SK-N-SH (cell line): ENCODE measurements at places on chromosomes 5 and 9.

- no peak for DNase-seq
These were observed 249.6 kb downstream of the IRX1 start for GRCh38 chr5:3845230-3845629.

DNA sequence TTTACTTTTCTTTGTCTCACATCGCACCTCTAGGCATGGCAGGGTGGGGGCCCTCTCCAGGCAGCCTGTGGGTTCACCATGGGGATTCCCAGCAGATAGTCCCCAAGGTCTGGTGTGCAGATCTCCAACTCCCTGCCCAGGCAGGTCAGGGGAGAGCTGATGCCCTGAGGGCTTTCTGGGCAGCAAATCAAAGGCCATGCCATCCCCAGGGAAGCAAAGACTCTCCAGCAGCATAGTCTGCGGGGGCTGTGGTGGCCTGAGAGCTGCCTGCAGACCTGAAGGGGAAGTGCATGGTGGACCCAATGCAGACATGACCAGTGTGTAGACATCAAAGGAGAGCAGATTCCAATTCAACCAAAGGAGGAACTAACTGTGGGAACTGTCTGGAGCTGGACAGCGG, 7.7 kb downstream of the NEURL1B start:
- DNase-seq = no peak

DNA sequence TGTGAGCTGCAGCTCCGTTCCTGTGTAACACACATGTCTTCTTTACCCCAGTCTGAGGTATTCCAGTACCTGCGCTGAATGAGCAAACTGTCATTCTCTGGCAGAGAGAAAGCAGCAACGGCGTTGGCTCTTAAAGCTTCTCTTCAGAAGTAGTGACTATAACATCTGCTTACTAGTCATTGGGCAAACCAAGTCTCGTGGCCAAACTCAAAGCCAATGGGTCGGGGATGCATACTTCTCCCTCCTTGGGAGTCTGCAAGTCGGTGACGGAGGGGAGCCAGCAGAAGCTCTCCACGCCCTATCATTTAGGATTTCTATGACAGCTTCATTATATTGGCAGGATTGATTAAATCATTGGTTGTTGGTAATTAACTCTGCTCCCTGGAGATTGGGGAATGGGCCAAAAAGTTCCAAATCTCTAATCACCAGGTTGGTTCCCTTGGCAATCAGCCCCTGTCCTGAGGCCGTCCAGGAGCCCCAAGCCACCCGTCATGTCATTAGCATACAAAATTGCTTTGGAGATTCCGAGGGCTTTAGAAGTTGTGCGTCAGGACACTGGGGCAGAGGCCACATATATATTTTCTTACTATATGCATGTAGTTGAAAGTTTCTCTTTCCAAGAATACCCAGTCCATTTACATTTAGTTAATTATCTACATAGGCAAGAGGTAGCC, 44.9 kb downstream of the ZNF354A start:
- DNase-seq = no peak

- DNase-seq = no peak
These were observed 146.7 kb downstream of the ACTL7B start for GRCh38 chr9:108709126-108709525.

DNA sequence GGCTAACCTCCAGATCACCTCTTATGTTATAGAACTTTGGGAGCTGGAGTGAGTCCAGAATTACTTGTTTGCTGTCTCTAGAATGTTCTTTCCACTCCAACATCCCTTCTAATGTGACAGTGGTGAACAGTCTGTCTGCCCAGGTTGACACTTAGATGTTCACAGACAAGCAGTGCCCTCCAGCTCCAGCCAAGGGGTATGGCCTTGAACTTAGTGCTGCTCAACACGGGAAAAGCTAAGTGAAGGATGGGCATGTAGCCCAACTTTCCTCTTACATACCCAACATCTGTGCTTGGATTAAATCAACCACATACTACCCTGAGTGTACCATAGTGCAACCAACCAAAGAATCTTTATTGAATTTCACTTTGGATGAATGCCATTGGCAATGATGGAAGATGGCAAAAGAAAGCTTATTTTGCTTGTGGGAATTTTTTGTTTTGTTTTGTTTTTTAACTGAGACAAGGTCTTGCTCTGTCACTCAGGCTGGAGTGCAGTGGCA, 201.2 kb downstream of the NXNL2 start:
- no peak for DNase-seq

DNA sequence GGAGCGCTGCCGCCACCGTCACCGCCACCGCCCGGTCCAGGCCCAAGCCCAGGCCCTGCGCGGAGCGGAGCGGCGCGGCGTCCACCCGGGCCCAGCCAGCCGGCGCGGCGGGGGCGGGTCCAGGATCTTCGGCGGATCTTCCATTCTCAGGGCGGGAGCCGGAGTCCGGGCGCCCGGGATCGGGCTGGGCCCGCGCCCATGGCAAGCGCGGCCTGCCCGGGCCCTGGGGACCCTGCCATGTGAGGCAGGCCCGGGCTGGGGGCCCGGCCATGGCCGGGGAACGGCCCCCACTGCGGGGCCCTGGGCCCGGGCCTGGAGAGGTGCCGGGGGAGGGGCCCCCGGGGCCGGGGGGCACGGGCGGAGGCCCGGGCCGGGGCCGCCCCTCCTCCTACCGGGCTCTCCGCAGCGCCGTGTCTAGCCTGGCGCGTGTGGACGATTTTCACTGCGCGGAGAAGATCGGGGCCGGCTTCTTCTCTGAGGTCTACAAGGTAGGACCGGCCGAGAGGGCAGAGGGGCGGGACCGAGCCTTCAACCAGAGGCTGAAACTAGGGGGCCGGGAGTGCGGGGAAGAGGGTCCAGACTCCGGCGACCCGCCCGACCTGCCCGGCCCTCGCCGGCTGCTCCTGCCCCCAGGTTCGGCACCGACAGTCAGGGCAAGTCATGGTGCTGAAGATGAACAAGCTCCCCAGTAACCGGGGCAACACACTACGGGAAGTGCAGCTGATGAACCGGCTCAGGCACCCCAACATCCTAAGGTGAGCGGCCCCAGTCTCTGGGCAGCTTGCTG, 482 bp downstream of the TESK1 start:
- peak; percentile 88 for DNase-seq

GRCh38 chr5:97888439-97888838, 705.4 kb upstream of the RIOK2 start:
- DNase-seq = no peak

- DNase-seq = no peak
These were observed 142.6 kb upstream of the LMX1B start for GRCh38 chr9:126471084-126471624.

GRCh38 chr9:38216572-38216971, 147.5 kb upstream of the SHB start:
- DNase-seq = no peak

GRCh38 chr9:129549139-129549538, 71.8 kb downstream of the C9orf50 start:
- no peak for DNase-seq

GRCh38 chr5:98749046-98749445, 24.4 kb upstream of the RGMB start:
- no peak for DNase-seq

DNA sequence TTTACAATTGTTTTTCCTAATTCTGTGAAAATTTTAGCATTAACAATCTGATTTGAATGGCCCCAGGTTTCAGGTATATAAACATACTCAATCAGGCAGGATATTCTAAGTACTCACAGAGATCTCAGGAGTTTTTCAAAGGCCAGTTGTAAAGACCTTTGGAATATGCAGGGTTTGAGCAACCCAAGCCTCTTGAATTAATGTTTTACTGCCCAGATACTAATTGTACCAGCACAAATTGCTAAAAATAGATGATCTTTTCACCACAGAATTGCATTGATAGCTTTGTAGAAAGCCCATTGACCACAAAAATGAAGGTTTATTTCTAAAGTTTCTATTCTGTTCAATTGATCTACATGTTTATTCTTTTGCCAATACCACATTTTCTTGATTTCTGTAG, 186.5 kb downstream of the OSTF1 start:
- no peak for DNase-seq

DNA sequence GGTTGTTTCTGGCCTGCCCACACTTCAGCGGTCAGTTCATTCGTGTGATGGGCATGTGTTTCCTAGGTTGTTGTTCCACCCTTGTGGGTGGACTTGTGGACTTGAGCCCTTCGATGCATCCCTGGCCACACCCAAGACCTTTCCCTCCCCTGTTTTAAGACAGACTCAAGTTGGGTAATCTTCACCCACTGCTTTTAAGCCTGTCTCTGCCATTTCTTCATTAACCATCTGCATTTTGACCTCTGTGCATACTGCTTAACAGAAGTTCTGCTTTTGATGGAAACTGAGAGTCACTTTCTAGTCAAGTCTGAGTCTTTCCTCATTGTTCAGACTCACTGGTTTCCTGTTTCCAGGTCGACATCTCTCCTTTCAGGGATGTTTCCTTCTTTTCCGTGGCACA, 233.7 kb downstream of the ARHGEF28 start:
- DNase-seq = no peak

- DNase-seq = no peak
These were observed 553.8 kb downstream of the PTPRD start for GRCh38 chr9:10059044-10059443.

- no peak for DNase-seq
These were observed 67.9 kb upstream of the PANK3 start for GRCh38 chr5:168647083-168647482.

DNA sequence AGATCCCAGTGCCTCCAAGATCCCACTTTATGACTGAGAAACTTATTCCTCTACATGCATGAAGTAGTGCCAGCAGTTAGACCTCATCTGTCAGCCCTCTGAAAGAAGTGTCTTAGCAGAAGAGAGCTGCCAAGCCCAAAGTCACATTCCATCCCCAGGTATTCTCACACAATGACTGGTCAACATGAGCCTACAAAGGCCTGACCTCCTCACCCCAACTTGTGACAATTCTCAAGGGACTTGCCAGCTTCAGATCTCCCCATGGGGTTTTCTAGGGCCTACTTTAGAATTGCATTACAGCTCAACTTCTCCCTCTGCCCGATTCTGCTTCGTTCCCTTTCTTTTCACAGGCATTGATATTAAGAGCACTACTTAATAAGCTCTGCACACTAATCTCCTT, 393.8 kb upstream of the SLC30A5 start:
- no peak for DNase-seq

DNA sequence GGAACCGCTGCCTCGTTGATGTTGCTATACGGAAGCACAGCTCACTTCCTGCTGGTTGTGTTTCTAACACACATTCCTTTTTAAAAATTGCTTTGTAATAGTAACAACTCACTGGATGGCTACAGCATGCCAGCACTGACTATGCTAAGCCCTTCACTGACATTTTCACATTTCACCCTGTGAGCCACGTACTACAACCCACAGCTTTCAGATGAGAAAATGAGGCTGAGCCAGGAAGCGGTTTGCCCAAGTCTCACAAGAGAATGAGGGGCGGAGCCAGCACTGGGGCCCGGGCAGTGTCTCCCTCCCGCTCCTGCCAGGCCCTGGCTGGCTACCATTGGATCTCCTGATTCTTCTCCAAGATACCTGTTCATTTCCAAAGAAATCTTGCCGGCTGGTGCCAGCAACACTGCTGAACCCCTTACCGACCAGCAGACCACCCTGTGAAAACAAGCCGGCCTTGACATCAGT, 38.3 kb downstream of the FAM78A start:
- DNase-seq = no peak

DNA sequence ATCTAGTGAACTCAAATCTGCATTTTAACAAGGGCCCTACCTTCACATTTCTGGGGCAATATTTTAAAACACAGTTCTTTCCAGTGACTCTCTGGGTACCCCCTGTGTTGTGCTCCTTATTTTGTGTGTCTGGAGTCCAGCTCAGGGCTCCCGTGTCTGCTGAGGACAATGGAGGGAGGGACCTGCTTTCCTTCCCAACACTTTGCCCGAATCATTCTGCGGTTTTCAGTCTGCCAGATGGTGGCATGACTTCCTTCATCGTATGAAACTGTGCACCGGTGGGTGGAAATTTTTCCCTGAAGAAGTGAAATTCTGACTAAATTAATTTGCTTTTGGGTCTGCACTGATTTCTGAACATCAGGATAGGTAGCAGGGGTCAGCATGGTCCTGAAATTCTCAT, 153.6 kb upstream of the CD180 start:
- no peak for DNase-seq

GRCh38 chr9:16869882-16870595, 431 bp downstream of the BNC2 start:
- DNase-seq = peak; percentile 67

DNA sequence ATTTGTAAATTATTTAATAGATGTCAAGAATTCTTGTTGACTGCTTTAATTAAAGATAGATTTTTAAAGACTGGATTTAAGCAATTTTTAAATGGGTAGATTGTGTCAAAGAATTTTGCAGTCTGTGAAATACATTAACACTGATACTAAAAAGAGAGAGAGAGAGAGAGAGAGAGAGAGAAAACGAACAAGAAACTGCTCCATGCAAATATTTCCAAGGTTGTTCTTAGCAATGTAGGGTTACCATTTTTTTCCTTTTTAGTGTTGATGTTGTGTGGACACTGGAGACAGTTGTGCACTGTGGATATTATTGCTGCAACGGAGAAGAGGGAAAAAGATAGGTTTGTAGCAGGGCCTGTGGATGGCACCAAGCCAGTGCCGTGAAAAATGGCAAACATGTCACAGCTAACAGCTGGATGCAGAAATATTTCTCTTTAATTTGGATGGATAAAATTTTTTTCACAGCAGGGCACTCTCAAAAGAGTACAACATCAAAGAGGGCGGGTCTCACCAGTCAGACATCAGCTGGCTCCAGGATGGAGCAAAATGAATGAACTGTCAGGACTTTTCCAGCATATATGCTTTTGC, 58.2 kb downstream of the PRDM6 start:
- no peak for DNase-seq

DNA sequence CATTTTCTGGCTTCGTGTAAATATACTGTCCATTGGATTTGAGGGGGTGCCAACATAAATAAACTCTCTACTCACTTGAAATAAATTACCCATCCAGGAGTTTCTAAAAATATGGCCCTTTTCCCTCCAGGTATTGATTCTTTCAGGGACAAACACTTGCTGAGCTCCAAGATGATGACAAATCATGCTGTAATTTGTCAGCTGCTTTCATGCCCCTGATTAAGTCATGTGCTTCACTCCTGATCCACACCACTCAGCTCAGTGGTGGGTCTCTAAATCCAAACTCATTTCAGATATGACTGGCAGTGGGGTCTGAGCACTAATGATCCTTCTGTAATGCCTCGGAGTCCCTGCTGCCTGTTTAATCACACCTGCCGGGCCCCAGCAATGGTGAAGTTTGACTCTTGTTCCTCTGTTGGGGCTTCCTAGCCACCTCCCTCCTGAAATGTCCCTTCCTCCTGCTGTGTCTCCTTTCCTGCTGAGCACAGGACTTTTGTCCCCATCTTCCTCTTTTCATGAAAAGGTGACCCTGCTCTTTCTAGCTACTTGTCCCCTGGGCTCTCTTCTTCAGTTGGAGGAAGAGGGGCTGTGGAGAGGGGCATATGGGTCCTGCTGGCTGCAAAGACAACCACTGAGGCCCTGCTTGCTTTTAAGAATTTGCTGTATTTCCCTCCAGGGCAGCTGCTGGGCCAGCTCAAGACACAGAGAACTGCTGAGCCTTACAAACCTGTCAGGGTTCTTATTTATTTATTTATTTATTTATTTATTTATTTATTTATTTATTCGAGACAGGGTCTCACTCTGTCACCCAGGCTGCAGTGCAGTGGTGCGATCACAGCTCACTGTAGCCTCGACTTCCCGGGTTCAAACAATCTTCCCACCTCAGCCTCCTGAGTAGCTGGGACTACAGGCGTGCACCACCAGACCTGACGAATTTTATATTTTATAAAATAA, 200.0 kb downstream of the ATP10B start:
- DNase-seq = no peak
